ENCODE measurements at places on chromosomes 2 and 18. TPM values are rescaled to one million over a fixed set of nuclear protein-coding genes. Genes with fewer than 3 reads are reported as not detected.

Gene SERPINB4
- total RNA-seq = not detected

Gene ATAD2B
- total RNA-seq = 6.0 TPM

Gene CHRNG
- not detected for total RNA-seq

Gene PLCD4
- 1.3 TPM for total RNA-seq

Gene LDLRAD4
- total RNA-seq = not detected

Gene TMEM247
- not detected for total RNA-seq

Gene SLC5A7
- not detected for total RNA-seq

Gene ADAM23
- 7.7 TPM for total RNA-seq

Gene RBKS
- 1.1 TPM for total RNA-seq

Gene ANKRD62
- not detected for total RNA-seq

Gene NDUFAF7
- 29.3 TPM for total RNA-seq

Gene SERPINB13
- total RNA-seq = not detected

Gene KCNIP3
- not detected for total RNA-seq

Gene DSG2
- not detected for total RNA-seq

Gene CLEC4F
- total RNA-seq = 0.18 TPM

Gene SIX3
- total RNA-seq = not detected

Gene CDH2
- not detected for total RNA-seq

Gene HS6ST1
- 45.4 TPM for total RNA-seq

Gene ZNF892
- total RNA-seq = 2.5 TPM

Gene CCDC141
- total RNA-seq = 0.20 TPM

Gene SKOR2
- not detected for total RNA-seq

Gene SYT4
- total RNA-seq = not detected

Gene COBLL1
- not detected for total RNA-seq

Gene PIEZO2
- total RNA-seq = not detected

Gene SRD5A2
- total RNA-seq = not detected

Gene HOXD1
- 1.3 TPM for total RNA-seq

Gene KIAA2012
- total RNA-seq = not detected

Gene FIGN
- total RNA-seq = 3.7 TPM

Gene UGT1A4
- total RNA-seq = not detected

Gene ZC3H6
- 0.98 TPM for total RNA-seq

Gene DUSP28
- total RNA-seq = 5.3 TPM

Gene CRYGD
- total RNA-seq = not detected

Gene SERPINB10
- total RNA-seq = not detected

Gene IL36B
- not detected for total RNA-seq

Gene FAM117B
- 4.4 TPM for total RNA-seq

Gene ASAP2
- total RNA-seq = 5.5 TPM

Gene EPHA4
- total RNA-seq = not detected

Gene CYP20A1
- 13.5 TPM for total RNA-seq

Gene STPG4
- not detected for total RNA-seq

Gene SLC23A3
- not detected for total RNA-seq

Gene STAM2
- 12.6 TPM for total RNA-seq

Gene HJURP
- total RNA-seq = 38.5 TPM

Gene OSBPL6
- 3.4 TPM for total RNA-seq

Gene DNAJC5G
- total RNA-seq = not detected

Gene STARD6
- not detected for total RNA-seq

Gene C2orf66
- not detected for total RNA-seq

Gene MYO3B
- 7.8 TPM for total RNA-seq

Gene NLRC4
- not detected for total RNA-seq

Gene HRH4
- not detected for total RNA-seq

Gene SLC14A1
- total RNA-seq = not detected

Gene MAP2
- total RNA-seq = not detected

Gene PECR
- total RNA-seq = 11.2 TPM
